ENCODE measurements at places on chromosomes 11 and 22. TPM values are rescaled to one million over a fixed set of nuclear protein-coding genes. Genes with fewer than 3 reads are reported as not detected.

DNA sequence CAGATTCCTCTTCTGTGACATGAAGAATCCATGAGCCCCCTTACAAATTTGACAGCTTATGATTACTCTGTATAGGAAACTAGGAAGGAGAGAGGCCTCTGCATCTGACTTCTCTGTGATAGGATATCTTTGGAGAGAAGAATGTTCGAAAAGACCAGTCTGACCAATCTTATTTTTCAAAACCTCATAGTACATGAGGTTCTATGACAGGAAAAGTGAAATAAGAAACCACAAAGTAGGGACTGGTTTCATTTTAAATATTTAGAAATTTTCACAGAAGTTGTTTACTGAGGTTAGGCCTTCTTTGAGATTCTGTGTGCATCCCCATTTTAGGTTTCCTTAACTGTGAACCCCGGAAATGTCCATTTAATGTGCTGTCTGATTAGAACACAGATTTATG is 2.1 kb upstream of the OR4X1 start:
- DNase-seq: no peak

GRCh38 chr11:59436169-59436568 is at the start of gene OR5A1:
OR5A1 (plus strand) TSS chr11:59436469; CDS start chr11:59443169, 6,700 bp downstream.
- no peak for DNase-seq

The C11orf97 gene
- not detected for total RNA-seq

The PIH1D2 gene
- 1.4 TPM for total RNA-seq

The FAM111B gene
- 3.2 TPM for total RNA-seq

GRCh38 chr11:124872741-124873140 is 7.5 kb downstream of the ROBO3 start:
- no peak for DNase-seq

DNA sequence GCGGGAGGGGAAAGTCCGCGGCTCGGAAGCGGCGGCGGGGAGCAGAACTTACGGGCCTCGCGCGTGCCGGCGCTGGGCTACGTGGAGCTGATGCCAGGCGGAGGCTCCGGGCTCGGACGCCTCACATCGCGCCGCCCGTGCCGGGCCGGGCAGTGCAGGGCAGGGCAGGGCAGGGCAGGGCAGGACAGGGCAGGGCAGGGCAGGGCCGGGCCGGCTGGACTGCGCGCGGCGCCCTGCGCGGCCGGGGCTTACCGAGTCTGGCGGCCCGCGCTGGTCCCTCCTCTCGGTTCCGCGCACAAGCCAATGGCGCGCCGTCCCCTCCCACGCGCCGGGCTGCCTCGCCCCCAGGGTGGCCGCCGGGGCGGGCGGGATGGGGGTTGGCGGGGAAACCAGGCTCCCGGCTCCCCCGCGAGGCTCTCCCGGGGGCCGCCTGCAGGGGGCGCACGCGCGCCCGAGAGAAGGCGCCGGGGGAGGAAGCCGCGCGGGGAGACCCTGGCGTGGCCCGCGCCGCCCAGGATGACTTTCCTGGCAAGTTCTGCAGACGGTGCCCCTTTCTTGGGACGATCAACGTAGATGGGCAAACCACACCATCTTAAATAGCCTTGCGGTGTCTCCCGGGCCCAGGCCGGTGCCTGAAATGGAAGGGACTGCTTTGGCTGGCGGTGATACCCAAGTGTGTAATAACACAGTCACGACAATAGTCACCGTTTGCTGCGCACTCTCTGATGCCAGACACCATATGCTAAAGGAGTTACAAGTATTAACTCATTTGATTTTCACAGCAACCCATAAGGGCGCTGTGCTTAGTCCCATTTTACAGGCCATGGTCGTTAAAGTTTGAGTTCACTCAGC is at the start of gene TP53I11:
TSS of gene TP53I11 (minus strand) at position 259 of the 852 bp plus-strand sequence. CDS start 12,548 bp downstream, outside the sequence.
- no peak for DNase-seq

DNA sequence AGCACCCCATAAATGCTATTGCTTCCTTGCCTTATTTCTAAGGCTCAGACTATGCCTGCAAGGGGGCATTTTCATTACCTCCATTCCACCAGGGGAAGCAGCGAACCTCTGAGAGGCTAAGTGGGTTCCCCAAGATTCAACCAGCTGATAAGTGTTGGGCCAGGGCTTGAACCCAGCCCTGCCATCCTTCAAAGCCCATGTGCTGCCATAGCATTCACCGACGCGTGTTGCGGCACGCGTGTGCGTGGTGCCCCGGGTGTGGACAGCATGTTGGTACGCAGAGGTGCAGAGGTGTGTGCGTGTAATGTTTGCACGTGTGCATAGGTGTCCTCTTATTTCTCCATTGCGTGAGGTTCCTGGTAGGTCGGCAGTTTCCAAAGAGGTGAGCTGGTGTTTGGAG is 66.0 kb upstream of the PPARA start:
- no peak for DNase-seq

- DNase-seq: no peak
Measured at GRCh38 chr11:70590356-70590991, 192.1 kb downstream of the CTTN start.

The TYMP gene
- total RNA-seq: 63.5 TPM
